Hematopoietic multipotent progenitor cell treated with erythropoietin and hydrocortisone succinate and interleukin-3 and kit ligand, for 4 days (in vitro differentiated cells): ENCODE measurements at places on chromosomes 4 and X.
A peak's percentile ranks its signal among the peaks of the same experiment; 100 is the strongest.

DNA sequence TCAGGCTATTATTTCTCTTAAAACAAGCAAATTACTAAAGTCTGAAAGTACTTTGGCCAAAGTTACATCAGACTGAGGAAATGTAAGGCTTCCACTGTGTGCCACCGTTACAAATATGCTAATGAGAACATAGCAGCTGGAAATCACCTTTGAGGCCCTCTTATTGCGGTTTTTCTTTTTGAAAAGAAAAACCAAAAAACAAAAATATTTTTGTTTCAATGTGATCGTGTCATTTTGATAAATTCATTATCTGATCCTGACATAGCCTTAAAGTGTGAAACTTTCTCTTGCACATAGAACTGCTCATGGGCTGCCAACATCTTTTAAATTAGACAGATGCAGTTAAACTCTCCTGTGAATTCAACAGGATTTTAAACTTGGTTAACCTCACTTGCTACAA is 2.8 kb upstream of the TIFA start:
- DNase-seq: peak; percentile 37

DNA sequence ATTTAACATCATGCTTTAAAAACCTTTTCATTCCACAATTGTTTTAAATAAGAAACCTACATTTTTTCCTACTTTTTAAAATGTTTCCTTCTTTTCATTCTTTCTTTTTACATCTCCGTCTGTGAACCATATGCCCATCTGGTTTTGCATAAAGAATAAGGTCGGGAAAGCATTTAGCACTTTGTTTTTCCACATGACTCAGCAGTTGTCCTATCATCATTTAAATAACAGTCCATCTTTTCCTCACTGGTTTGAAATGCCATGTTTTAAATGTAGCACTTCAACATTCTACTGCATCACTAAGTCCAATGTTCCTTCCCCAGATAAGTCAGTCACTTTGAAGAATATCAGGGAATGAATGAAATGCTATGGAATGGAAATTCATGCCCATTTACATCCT is 128.4 kb downstream of the SH3RF1 start:
- no peak for DNase-seq

DNA sequence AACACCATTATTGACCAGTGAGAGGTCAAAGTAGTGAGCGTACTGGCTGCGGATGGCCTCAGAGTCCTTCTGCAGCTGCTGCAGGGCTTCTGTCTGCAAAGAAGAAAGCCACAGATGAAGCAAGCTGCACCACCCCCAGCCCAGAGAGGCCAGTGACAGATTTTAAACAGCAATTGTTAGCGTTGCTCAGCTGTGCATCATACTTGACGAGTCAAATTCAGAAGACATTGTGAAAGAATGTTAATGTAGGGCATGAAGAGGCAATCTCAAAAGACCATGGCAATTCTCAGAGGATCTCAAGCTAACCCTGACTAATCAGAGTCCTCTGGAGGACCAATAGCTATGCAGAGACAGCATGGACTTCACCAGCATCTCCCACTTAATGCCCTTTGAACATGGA is 16.6 kb downstream of the DKC1 start:
- no peak for DNase-seq

DNA sequence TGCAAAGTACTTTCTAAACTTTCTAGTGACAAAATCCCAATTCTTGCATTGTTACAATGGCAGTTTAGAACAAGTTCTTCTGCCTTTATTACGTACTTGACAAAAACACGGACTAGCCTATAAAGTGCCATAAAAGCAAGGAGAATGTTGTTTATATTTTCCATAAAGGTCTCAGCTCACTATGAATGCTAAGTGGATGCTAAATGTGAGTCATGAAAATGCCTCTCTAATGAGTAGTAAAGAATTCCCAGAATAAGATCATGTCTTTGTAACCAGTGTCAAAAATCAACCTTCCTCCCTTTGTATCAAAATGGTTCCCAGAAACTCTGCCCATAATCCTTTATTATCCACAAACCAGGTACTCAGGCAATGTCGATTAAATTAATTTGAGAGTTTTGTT is 539.8 kb upstream of the SLIT2 start:
- DNase-seq: no peak

GRCh38 chr4:96173756-96174155 is 333.9 kb downstream of the PDHA2 start:
- no peak for DNase-seq

DNA sequence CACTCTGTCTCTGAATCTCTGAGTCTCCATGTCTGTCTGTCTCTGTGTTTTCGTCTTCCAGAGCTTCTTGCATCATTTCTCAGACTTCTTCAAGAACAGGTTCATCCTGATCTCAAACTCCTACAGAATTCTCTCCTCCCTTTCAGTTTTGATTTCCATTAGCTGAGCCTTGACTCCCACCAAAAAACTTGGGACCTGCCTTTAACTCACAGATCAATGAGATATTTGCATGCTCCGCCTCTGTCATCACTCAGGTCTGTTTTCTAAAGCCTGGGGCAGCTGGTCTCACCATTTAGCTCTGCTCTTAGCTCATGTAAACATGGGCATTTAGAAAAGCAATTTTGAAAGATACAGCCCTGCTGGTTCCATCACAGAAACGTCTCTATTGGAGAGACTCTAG is 8.6 kb downstream of the DAPP1 start:
- DNase-seq: no peak

DNA sequence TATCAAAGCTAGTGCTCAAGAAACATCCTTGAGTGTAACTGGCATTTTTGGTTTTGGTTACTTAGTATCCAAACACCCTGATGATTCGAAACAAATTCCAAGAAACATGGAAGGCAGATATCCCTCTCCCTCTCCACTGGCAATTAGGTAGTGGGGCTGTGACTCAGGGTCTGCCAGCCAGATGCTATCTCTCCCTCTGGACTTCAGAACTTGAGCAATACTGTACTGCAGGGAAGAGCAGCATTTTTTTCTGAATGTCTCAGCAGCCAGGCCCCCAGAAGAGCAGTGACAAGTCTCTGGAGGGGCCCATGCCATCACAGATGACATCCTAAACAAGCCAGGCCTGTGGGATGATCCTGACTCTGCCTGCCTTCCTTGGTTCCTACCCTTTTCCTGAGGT is 37.3 kb upstream of the BCORL1 start:
- DNase-seq: no peak

- no peak for DNase-seq
Observed at GRCh38 chrX:17662391-17662790, 74.9 kb upstream of the SCML1 start.

DNA sequence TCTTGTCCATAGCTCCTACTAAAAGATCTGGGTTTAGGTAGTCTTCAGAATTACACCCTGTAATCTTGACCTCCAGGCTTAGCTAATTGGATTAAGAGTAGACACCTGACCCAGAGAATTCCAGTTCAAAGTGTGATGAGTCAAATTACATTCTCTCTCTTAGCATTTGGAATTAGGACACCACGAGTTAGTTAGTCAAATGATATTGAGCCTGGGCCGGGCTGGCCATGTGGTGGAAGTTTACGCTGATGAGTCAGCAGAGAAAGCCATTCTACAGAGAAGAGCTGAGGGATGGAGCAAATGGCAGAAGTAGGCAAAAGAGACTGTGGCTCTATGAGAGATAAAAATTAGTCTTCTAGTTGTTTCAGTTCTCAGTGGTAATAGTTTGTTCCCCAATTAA is 31.1 kb downstream of the CEP44 start:
- no peak for DNase-seq

DNA sequence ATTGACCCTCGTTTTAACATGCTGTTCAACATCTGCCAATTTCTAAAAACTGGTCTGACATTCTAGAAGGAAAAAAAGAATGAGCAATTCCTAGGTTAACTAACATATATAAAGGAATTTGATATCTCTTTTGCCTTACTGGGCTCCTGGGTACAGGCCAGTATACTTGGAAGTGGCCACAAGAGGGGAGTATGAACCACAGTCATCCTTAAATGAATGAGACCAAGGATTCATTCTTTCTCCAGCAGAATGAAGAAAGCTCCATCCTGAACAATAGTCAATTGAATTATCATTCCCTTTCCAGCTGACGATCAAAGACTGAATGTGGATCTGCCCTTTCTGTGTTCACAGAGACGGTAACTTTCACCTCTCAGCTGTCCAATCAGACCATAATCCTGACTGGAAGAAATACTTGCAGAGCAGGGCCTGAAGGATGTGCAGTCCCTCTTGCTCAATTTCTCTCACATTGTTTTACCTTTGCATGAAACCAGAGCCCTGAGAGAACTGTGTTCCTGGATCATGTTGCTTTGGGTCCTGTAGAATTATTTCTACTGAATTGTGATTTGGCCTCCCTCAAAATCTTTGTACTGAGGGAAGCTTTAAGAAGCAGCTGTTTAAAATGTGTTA is 14.8 kb upstream of the SPARCL1 start:
- peak; percentile 67 for DNase-seq

GRCh38 chr4:150178161-150178560 is 99.9 kb downstream of the DCLK2 start:
- DNase-seq: no peak

- DNase-seq: no peak
Observed at GRCh38 chr4:4455210-4455865, 68.4 kb downstream of the NSG1 start.

- no peak for DNase-seq
Observed at GRCh38 chr4:170272959-170273358, 183.2 kb upstream of the AADAT start.

GRCh38 chrX:99798936-99799335 is 611.1 kb downstream of the PCDH19 start:
- no peak for DNase-seq

DNA sequence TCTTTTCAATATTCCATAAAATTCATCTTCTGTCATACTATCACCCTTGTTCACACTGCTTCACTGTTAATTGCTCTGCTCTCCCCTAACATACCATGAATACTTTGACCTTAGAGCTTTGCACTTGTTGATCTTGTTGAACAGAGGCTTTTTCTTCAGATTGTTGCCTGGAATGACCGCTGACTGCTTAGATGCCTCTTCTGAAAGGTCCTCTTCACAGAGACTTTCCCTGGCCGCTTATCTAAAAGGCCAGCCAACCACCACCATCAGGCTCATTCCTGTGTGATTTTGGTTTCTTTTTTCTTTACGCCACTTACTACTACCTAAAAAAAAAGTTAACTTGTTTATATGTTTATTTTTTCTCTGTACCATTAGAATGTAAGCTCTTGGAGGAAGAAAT is 667.7 kb downstream of the STPG2 start:
- no peak for DNase-seq

- DNase-seq: no peak
Observed at GRCh38 chrX:9865804-9866472, 79.7 kb downstream of the SHROOM2 start.

DNA sequence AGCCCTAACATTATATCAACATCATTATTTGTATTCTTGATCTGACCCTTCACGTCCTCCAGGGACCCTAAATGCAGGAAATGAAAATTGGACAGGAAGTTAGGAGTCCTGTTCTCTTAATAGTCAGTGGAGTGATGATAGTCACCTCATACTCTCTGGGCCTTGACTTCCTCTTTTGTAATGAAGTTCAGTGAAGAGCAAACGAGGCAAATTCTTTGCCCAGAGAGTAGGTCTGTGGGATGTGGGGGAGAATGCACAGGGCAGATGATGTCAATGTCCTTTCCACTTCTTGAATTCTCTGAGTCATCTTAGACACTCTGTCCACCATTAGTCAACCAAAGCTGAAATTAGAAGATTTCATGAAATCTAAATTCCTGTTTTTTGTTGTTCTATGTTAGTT is 17.1 kb upstream of the GPRIN3 start:
- DNase-seq: peak; percentile 71
